ENCODE measurements at places on chromosomes 12 and 14.

- no peak for DNase-seq
These were observed 7.7 kb downstream of the SLC7A7 start for GRCh38 chr14:22807432-22808087.

- no peak for DNase-seq
These were observed 185.5 kb downstream of the ETV6 start for GRCh38 chr12:11834931-11835330.

- DNase-seq: no peak
These were observed 25.3 kb downstream of the RTN1 start for GRCh38 chr14:59845245-59845644.

GRCh38 chr14:68783408-68784225 lies 9.2 kb downstream of the ZFP36L1 start:
- DNase-seq: no peak

DNA sequence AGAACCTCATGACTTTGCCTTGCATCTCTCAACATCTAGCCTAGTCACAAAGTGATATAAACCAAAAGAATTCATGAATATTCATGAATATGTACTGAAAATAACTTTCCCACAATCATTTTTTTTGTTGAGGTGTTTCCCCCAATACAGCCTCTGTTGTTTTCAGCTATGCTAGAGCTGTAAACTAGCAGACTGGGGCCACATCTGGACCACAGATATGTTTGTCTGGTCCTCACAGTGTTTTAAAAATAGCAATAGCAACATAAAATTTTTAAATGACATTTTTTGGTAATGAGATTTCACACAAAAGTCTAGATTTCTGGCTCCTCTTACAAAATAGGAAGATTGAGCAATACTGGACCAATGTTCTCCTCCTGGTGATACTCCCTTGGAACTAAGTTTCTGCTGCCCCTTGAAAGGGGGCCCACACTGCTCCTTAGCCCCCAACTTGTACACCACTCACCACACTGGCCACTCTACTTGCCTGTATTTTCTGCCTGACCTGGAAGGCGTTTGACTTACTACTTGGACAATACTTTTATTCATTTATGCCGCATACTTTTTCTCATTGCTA lies 81.2 kb downstream of the BMP4 start:
- no peak for DNase-seq

DNA sequence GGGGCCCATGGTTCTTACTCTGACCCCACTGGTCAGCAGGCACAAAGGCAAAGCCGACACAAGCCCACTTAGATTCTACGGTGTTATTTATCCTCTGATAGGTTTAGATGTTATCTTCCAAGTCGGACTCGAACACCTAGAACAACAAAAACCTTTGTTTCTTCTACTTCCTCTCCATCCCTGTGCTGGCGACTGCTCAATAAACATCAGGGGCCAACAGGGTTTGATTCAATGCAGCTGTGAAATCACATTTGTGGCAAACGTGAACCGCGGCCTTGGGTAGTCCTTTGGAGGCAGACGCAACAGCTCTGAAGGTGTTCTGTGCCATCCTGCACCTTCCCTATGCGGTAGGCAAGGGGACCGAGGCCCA lies 87.2 kb downstream of the CHGA start:
- no peak for DNase-seq

DNA sequence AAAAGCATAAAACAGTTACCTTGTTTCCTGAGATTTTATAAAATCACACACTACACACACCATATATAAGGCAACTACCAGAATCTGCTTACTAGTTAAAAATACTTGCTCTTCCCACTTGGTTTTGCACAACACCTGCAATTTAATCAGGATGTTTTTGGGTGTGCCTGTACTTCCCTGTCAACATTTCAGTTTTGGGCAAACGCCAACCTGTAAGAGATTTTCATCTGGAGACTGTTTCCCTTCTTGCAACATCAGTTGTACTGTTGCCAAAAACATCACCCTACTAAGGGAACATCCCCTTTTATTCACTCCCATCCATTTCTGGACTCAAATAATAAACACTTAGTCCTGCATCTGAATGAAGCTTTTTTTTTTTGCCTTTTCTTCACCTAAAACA lies 172.3 kb downstream of the DUSP6 start:
- DNase-seq: no peak

DNA sequence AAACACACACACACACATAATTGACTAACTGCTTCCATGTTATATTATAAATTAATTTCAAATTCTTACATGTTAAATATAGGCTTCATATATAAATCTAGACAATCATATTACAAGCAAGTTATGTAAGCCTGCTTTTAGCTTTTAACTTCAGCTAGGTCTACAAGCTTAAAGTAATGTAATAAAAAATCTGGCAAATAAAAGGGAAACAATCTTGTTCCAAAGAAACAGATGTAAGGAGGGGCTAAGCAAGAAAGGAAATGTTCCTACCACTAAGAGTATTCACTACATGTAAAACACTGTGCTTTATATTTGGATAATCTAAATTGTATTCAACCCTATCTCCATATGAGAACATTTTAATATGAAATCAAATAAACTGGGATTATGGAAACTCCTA lies 110.4 kb downstream of the SLC6A15 start:
- DNase-seq: no peak

DNA sequence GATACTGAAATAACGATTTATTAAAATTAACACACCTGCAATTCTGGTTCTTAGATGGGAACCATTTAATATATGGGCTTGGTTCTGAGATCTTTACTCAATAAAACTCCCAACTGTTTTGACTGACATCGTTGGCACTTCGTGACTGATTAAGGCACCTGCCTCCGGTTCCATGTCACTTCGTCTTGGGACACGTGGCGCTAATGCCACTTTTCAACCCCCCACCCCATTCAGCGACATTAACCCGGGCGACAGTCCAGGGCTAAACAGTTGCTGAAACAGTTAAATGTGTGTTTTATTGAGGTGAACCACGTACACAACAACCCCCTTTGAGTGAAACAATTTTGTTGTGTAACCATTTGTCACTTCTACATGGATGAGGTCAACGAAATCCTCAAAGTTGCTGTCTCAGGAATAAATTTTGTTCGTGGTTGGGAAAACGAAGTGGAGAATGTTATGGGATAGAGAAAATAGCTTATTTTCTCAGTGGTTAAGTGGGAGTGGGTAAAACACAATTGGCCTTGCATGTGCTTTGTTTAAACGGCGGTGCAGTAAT lies 9.9 kb upstream of the SLC38A2 start:
- DNase-seq: no peak

DNA sequence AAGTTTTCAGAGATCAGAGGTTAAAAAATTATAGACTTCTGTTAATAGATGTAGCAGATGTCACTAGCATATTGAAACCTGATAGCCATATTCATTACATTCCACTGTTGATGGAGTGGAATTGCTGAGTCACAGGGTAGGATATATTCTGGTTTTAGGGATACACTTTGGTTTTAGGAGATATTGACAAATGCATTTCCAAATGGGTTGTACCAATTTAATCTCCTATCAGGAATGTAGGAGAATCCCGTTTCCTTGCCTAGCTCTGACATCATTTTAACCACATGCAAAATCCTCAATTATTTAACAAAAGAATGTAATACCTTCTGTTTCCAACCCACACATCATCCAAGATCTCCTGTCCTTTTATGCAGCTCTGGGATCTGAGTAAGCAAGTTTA lies 30.7 kb upstream of the ESR2 start:
- DNase-seq: no peak

GRCh38 chr12:57329219-57329618 lies 78.2 kb upstream of the STAC3 start:
- no peak for DNase-seq

GRCh38 chr12:3038926-3039510 lies 38.2 kb upstream of the TSPAN9 start:
- no peak for DNase-seq

DNA sequence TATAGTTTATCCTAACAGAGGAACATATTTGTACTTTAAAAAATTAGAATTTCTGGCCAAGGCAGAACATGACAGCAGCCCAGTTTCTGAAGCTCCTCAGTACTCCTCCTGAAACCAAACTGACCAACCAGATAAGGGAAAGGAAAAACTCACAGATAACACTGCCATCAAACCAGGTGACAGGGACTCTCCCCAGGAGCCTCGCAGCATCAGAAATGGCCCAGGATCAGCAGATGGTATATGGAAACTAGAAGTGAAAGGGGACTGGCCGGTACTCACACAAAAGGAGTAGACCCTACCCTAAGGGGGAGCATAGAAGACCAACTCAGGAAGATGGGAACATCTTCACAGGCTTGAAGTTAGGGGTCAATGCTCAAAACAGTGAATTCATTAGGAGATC lies 22.0 kb downstream of the GALC start:
- DNase-seq: no peak

DNA sequence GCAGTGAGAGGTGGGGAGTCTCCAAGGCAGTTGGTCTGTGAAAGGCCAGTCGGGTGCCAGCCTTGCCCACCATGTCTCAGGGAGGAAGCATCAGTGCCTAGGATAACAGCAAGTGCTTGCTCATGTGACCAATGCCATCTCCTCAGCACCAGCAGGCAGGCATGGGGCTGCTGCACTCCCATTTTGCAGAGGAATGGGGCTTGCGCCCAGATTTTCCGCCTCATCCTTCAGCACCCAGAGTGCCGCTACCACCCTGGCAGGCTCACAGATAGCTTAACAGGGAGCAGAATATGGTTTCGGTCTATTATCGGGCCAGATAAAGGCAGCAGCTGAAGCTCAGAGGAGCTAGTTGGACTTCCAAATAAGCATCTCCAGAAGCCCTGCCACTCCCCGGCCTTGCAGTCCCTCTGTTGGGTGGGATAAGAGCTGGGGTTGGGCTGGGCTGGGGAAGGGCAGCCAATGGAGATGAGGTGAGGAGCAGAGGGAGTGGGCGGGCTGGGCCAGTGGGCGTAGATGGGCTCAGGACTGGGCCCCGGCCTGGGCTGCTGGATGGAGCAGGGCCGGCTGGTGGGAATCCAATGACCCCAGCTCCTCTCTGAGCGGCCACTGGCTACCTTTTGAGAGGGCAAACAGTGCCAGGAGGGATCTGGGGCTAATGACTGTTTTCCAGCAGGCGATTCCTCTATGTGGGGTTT lies 8.4 kb upstream of the KRT80 start:
- DNase-seq: no peak

DNA sequence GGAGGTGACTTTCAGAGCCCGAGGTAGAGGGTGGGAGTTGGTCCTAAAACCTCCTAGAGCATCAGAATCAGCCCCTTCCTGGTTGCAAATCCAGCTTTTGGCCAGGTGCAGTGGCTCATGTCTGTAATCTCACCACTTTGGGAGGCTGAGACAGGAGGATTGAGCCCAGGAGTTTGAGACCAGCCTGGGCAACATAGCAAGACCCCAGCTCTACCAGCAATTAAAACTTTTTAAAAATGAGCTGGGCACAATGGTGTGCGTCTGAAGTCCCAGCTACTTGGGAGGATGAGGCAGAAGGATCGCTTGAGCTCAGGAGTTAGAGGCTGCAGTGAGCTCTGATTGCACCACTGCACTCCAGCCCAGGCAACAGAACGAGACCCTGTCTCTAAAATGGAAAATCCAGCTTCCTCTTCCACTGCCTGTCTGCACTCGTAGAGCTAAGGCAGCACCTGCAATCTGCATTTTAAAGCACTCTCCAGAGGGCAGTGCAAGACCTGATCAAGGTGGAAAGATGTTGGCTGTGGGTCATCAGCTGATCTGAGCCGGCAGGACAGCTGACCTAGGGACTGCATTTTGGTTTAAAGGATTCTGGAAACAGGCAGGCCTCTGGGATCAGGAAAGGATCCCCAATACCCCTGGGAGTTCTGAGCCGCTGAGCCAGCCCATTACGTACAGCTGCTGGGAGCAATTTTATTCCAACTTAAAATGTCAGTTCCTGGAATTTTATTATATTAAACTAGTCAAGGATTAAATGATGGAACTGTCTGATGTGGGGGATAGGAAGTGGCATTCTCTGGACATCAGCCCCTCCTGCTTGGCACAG lies 1.8 kb upstream of the TESC start:
- DNase-seq: no peak

DNA sequence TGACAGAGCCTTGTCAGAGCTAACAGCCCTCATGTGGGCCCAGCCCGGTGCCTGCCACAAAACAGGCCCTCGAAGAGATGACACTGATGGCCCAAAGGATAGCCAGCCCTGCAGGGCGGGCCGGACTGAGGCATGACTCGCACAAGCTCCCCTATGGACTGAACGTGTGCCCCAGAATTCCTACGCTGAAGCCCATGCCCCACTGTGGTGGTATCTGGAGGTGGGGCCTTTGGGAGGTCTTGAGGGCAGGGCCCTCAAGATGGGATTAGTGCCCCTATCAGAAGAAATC lies 38.6 kb downstream of the CHGA start:
- no peak for DNase-seq

DNA sequence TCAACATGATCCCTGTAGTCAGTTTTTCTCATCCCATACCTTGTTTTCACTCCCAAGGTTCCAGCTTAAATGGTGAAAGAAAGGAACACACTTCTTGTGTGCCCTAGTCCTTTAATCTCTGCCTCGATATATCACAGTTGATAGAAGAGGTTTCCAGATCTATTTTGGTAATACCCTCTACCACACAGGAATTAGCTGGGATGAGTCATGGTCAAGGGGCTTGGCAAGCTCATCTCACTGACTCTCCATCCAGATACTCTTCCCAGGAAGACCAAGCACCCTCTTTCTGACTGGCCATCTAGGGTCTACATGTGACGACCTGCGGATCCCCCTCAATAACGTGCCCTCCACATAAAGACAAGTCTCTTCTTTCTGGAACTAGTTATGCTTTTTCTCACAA lies 277.9 kb downstream of the ITPR2 start:
- no peak for DNase-seq

DNA sequence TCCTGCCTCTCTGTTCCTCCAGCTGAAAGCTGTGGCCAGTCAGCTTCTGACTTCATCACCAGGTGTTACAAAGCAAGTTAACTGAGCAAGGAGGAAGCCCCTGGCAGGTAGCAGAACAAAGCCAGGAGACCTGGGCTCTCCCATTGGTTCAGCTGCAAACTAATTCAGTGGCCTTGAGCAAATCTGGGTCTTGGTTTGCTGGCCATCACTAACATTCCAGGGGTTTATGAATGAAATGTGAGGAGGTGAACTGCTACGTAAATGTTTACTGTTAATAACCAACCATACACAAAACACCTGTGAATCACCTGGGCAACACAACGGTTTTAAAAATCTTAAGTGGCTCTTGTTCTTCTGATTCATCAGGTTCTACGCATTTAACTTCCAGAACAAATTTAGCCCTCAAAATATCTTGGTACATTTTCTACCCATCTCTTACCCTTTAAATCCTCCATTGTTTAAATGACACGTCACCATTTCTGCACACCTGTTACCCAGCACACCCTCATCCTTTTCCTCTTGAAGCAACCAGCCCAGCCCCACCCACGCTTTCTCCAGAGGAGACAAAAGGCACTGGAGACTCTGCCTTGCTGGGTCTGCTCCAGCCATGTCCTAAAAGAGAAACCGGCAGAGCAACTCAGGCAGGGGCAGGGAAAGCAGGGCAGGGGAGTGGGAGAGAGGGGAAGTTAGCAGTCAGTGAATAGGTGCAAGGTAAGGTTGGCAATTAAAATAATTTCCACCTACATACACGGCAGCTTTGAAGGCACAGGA lies 49.3 kb upstream of the TSPAN11 start:
- no peak for DNase-seq

GRCh38 chr12:118850244-118850825 lies 131.0 kb upstream of the SRRM4 start:
- DNase-seq: peak; percentile 34

Data from activated T-cell treated with anti-CD3 and anti-CD28 coated beads, Interleukin-2, amount 50 U/mL, for 48 hours (primary cell).